Placental epithelial cell (primary cell): ENCODE measurements at places on chromosomes 11 and 22. TPM values are rescaled to one million over a fixed set of nuclear protein-coding genes. Genes with fewer than 3 reads are reported as not detected.

FZD4 gene
- total RNA-seq: 0.87 and 2.4 TPM in 2 replicates

FUT4 gene
- 14.1 and 14.5 TPM in 2 replicates for total RNA-seq

VSIG2 gene
- total RNA-seq: under 0.01 and 0.33 TPM in 2 replicates

NPAS4 gene
- total RNA-seq: not detected in 2 replicates

ESAM gene
- under 0.01 and 0.22 TPM in 2 replicates for total RNA-seq

LIPT2 gene
- 6.3 and 11.9 TPM in 2 replicates for total RNA-seq

RTN4RL2 gene
- 0.22 TPM in 1 of 2 replicates, not detected in the other for total RNA-seq

SLN gene
- not detected in 2 replicates for total RNA-seq

NLRP10 gene
- total RNA-seq: 4.7 and 47.7 TPM in 2 replicates

CCDC188 gene
- not detected in 2 replicates for total RNA-seq

CHID1 gene
- total RNA-seq: 43.6 and 52.9 TPM in 2 replicates

RNF215 gene
- 21.6 and 23.4 TPM in 2 replicates for total RNA-seq

SYT12 gene
- not detected in 2 replicates for total RNA-seq
